H54 (cell line): ENCODE measurements at places on chromosomes 6 and 20.

DNA sequence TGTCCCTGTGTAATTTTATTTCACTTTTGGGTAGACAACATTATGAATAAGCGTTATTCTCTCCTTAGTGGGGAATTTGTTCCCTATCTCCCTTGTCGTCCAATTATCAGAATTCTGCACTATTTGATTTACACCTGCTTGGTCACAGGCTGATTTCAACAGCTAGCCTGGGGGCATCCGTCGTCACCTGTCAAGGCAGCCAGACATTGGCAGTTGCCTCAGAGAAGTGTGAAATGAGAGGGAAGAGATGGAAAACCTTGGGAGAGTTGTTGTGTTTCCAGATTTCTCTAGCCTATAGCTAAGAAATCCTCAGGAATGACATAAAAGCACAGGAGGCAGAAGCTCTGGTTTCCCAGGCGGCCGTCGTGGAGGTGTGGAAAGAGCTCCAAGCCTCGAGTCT, 891 bp upstream of the GHRH start:
- no peak for DNase-seq

- no peak for DNase-seq
Measured at GRCh38 chr6:37433657-37434271, 743 bp downstream of the CMTR1 start.

DNA sequence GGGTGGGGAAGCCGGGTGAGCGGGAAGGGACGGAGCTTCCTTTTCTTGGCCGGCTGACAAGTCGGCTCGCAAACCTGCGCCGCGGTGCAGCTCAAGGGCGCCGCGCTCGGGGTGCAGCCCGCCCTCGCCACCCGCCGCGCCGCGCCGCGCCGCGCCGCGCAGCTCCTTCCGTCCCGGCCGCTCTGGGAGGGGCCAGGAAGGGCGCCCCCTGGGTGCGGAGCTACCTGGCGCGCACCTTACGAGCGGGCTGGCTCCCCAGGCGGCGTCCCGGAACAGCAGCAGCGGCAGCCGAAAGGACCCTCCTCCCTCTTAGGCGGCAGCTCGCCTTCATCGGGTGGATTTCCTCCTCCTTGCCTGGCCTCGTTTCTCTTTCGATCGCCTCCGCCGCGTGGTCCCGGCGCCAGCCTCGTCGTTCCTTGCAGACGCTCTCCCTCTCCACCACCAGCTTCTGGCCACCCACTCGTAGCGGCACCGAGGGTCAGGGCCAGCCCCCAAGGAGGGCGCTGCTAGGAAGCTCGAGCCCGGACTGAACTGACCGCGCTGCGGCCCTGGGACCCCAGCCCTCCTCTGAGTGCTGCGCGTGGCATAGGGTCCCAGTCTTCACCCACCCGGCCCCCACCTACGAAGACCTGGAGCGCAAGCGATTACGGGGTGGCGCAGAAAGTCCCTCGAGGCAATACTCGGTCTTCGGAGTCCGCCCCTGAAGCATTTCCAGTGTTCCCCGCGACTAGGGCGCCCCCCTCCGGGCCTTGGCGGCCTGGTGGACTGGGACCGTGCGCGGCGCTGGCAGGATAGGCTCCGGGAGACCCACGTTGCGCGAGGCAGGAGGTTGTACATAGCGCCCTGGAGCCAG, at the start of gene MAP3K5:
Gene MAP3K5, minus strand, starts transcription at position 68 of the 853 bp plus-strand sequence. CDS start 320 bp downstream, outside the sequence.
- DNase-seq = peak; percentile 39

GRCh38 chr20:3616250-3616649, 46.9 kb downstream of the GFRA4 start:
- peak; percentile 39 for DNase-seq

- DNase-seq = no peak
Measured at GRCh38 chr6:40020166-40020565, 85.9 kb upstream of the MOCS1 start.

- no peak for DNase-seq
Measured at GRCh38 chr20:59824711-59825562, 108.5 kb downstream of the SYCP2 start.

DNA sequence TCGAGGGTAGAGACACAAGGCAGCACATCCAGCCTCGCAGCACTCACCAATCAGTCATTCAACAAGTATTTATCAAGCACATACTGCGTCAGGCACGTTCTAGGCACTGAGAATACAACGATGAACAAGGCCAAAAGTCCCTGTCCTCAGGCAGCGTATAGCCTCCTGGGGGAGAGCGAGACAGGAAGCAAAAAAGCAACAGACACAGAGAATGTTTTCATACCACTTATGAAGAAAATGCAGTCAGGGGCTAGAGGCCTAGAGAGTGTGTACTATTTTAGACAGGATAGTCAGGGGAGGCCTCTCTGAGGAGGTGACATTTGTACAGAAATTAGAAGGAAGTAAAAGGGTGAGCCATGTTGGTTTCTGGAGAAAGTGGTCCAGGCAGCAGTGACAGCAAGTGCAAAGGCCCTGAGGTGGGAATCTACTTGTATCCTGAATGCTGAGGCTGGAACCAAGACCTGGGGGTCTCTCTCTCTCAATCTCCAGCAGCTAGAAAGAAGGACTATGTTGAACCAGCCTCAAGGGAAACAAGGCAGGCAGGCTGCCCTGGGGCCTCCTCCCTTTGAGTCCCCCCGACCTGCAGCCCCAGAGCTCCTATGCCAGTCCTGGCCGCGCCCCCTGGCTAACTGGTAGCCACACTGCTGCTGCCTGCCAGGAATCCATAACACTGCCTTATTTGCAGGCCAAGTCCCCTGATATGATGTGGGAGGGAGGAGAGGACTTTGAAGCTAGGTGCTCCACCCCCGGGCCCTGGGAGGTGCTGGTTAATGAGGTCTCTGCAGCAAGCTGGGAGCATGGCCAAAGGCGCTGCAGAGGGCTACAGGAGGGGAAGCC, 151.2 kb downstream of the GRM4 start:
- DNase-seq = no peak

DNA sequence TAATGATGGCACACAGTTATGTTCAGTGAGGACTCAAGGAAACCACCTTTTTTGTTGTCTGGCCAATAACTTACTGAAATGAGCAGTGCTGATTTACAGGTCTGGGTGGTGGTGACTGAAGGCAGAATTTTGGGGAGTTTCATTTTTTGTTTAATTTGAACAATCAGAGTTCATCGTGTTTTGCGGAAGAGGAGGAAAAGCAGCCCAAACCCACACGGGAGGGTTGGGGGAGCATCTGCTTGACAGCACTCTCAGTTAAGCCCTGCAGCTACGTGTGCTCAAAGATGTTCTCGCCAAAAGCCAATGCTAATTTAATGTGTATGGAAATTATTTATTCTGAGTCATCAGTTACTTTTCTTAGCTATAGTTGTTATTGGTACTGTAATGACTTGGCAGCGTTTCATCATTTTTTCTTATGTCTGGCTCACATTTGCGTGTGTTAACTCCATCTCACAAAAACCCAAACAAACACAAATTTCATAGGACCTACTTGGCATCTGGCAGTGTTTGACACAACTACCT, 89.2 kb downstream of the UST start:
- DNase-seq = no peak
